HCT116 (cell line): ENCODE measurements at places on chromosomes 5 and 9. TPM values are rescaled to one million over a fixed set of nuclear protein-coding genes. Genes with fewer than 3 reads are reported as not detected.
A peak's percentile ranks its signal among the peaks of the same experiment; 100 is the strongest.

- no peak for DNase-seq
Observed at GRCh38 chr5:81242906-81243436, 9.8 kb downstream of the CKMT2 start.

GRCh38 chr9:20980832-20981455 lies 50.5 kb downstream of the HACD4 start:
- DNase-seq, result no peak

- no peak for DNase-seq
Observed at GRCh38 chr9:77019236-77019925, at the start of gene FOXB2. FOXB2 (plus strand) TSS chr9:77019655; CDS start chr9:77019655, 0 bp downstream.

GRCh38 chr9:125460883-125461635 lies 199.4 kb downstream of the GAPVD1 start:
- DNase-seq, result no peak

GRCh38 chr5:3155046-3155445 lies 403.6 kb upstream of the IRX2 start:
- no peak for DNase-seq

GRCh38 chr9:93531374-93531773 lies 45.0 kb upstream of the PHF2 start:
- DNase-seq, result no peak

Gene SLC26A2
- 7.8 TPM for total RNA-seq

Gene KCNMB1
- not detected for total RNA-seq

GRCh38 chr5:176489077-176489476 lies 40.9 kb downstream of the FAF2 start:
- DNase-seq, result no peak

DNA sequence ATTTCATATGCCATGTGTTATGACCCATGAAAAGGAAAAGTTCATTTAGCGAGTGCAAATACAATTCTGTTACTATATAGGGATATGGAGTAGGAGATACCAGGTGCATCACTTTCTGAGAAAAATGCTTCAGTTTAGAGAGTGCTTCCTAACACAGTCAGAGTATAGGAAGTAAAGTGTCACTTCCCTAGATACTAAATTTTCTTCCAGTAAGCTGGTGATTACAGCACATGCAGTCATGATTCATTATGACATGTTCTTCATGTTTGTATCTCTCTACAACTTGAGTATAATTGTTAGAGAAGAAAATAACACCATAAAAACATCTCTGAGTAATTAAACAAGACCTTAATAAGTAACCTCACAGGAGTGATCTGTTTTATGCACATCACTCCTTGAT lies 837.0 kb downstream of the DNAH5 start:
- no peak for DNase-seq

- DNase-seq, result no peak
Observed at GRCh38 chr9:70411121-70411929, 3.1 kb downstream of the KLF9 start.

Gene TAF11L5
- total RNA-seq, result not detected

Gene GALT
- 28.2 TPM for total RNA-seq

Gene SPINK13
- total RNA-seq, result not detected

Gene INSL6
- total RNA-seq, result not detected

Gene SLC9A3
- total RNA-seq, result 1.5 TPM

GRCh38 chr5:91651704-91652103 lies 268.6 kb upstream of the ARRDC3 start:
- DNase-seq, result no peak

Gene DAB2
- total RNA-seq, result 5.5 TPM

DNA sequence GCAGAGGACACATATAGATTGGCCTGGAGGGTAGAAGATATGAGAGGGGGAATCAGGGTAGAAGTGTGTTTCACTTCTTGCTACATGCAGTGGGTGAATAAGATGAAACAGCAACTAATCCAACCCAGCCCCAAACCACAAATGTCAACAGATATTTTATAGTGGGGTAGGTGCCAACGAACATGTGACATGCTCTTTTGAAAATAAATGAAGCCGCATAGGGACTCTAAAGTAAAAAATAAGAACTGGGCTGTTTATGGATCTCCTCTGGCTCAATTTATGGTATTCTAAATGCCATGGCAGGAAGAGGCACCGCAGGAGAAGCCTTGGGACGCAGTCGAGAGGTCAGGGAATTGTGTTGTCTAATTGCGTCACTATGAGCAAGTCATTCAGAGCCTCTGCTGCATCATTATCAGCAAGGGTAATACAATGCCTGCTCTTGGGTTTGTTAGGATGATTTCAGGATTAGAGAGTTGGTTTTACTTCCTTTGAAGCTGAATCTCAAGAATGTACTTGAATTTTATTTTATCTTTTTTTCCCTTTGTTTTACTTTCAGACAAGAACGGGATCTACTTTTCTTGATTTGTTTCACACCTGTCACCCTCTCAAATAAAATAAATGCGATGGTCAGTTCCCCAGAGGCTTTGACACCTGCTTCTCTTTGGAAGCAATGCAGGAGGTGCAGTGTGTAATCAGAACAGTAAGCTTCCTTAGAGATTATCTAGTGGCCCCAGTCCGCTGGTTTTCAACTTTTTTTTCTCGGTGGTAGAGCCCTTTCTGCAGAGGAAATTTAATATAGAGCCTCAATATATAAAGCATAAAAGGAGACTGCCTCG lies 375.6 kb upstream of the CLINT1 start:
- DNase-seq, result no peak

- DNase-seq, result no peak
Observed at GRCh38 chr5:146173597-146173996, 8.9 kb downstream of the LARS1 start.

- DNase-seq, result no peak
Observed at GRCh38 chr5:37549411-37549810, 170.3 kb downstream of the WDR70 start.

GRCh38 chr5:81579262-81579924 lies 171.5 kb downstream of the SSBP2 start:
- no peak for DNase-seq

Gene TSPAN17
- 50.1 TPM for total RNA-seq

Gene UBQLN1
- total RNA-seq, result 128 TPM

DNA sequence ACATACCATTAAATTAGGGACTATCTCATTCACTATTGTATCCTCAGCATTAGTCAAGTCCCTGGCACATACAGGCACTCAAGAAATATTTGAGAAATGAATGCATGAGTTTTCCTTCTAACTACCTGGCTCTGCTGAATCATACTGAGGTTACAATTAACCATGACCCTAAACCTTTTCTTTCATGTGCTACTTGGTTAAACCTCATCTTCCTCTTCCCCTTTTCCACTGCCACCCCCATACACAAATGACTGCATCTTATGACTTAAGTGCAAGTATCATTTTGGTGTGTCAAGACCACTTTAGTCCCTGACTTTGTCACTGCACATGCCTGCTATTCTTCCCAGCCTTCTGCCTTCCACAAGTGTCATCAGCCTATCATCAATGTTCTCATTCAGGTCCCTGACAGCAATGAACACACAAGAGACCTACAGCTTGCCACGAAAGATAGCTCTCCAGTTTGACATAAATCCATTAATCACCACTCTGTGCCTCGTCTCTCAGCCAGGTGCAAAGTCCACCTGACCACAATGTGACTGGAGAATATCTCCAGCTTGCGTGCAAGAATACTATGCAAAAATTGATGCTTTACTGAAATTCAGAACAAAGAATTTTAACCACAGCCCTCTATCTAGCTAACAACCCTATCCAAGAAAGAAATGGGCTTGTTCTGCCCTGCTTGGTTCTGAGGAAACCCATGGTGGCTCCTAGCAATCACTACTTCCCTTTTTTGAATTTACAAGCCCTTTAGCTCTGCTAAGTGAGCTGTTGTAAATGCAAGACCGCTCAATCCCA lies 74.5 kb downstream of the MAPKAP1 start:
- no peak for DNase-seq

DNA sequence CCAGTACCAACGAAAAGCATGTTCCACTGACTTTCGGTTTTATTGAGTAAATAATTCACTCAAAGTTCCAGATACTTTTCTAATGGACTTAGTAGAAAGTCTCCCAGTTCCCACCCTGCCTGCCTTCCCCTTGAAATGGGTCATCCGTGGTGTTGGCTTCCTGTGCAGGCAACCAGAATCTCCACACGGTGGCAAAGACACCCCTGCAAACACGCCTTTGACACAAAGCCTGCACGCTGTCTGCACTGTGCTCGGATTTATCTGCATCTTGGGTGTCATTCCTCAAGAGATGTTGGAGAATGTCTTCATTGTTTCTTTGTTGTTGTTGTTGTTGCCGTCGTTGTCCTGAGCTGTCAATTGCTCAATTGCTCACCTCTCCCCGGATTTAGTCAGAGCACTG lies 150.0 kb upstream of the IRX2 start:
- DNase-seq, result no peak

GRCh38 chr5:33369485-33370465 lies 71.0 kb upstream of the TARS1 start:
- DNase-seq, result peak; percentile 12

- DNase-seq, result no peak
Observed at GRCh38 chr5:140147460-140147859, 21.7 kb downstream of the IGIP start.

Gene PLAC8L1
- total RNA-seq, result 2.6 TPM

GRCh38 chr9:19934301-19934871 lies 145.5 kb upstream of the SLC24A2 start:
- no peak for DNase-seq

DNA sequence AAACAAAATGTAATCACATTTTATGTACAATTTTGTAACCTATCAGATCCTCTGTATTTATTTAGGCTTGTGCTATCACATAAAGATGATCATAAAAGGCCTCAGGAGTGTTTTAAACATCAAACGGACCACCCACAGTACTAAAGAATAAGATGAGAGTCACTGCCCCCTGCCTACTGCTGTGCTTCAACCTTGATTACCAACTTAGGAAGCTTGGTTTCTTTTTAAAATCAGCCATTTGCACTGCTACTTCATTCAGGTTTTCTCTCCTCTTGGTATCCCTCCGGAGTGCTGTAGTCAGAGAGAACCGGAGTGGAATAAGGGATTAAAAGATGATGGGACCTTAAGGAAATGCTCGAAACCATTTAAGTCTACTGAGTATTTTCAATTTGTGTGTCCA lies 6.9 kb downstream of the C7 start:
- no peak for DNase-seq

DNA sequence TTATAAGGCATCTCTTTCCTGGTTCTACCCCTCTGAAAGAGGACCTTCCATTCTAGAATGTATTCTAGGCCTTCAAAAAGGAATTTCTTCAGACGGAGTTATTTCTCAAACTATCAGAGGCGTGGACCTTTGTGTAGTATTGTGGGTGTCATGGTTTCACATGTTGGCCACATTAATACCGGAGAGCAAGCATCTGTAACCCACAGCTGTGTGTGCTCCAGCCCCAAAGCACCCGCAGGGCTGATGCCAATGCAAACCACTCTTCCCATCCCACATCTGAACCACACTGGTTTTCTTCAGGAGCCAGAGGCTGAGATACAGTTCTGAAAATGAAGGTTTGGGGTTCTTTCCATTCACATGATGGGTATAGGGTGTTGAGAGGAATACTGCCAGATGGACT lies 127.1 kb downstream of the BNC2 start:
- DNase-seq, result no peak

GRCh38 chr9:33453999-33454660 lies 6.7 kb upstream of the AQP3 start:
- DNase-seq, result no peak

GRCh38 chr9:33024126-33024965 lies 727 bp upstream of the DNAJA1 start:
- peak; percentile 12 for DNase-seq

- no peak for DNase-seq
Observed at GRCh38 chr5:132417461-132417860, 48.0 kb downstream of the SLC22A5 start.

DNA sequence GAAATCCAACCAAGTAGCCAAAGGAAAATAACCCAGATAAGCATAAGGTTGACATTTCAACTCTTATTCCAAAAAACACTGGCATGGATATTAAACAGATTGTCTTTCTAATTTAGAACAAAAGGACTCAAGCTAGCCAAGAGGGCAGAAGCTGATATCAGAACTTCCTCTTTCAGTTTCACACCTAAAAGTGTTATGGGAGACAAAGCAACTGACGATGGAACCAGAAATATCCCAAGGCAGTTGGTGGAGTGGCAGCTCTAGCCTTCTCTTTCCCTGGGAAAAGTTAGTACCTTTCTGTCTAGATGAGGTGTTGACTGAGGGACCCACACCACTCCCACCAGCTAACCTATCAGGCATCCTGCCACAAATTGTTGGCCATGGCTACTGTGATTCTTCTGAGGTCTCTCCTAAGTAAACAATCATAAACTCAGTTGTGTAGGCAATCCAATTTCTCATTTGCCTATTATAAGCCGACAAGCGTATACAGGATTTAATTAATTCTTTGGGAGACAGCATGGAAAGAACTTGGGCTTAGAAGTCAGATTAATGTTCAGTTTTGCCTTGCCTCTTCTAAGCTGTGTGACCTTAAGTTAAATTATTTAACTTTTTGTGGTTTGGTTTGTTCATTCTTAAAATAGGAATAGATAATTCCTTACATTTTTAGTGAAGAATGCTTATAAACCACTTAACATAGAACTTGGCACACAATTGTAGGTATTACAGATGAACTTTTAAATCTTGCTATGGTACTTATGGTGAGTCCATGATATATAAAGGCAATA lies 110.9 kb upstream of the ADAMTSL1 start:
- DNase-seq, result no peak

DNA sequence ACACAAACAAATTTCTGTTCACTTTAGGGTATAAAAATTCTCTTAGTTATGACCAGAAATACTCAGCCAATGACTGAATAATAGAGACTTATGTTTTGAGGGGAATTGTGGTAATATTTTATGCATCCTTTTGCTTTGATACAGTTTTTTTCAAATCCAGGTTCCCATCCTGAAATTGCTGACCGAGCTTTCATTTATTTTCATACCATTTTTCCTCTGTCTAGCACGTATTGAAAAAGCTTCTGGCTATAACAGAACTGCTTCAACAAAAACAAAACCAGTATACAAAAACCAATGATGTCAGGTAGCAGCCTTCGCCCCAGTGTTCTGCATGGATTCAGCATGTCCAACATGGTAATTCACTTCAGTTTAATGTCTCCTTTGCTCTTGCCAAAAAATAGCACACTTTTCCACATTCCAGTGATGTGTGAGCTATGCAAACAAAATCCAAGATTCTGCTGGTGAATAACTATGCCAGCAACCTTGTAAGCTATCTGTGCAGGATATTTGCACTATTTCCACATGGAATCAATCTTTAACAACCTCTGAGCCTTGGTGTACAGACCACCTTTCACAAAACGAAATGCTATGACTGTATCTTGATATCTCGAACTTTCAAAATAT lies 22.0 kb downstream of the CCNH start:
- DNase-seq, result no peak

Gene PRLR
- total RNA-seq, result 0.10 TPM

DNA sequence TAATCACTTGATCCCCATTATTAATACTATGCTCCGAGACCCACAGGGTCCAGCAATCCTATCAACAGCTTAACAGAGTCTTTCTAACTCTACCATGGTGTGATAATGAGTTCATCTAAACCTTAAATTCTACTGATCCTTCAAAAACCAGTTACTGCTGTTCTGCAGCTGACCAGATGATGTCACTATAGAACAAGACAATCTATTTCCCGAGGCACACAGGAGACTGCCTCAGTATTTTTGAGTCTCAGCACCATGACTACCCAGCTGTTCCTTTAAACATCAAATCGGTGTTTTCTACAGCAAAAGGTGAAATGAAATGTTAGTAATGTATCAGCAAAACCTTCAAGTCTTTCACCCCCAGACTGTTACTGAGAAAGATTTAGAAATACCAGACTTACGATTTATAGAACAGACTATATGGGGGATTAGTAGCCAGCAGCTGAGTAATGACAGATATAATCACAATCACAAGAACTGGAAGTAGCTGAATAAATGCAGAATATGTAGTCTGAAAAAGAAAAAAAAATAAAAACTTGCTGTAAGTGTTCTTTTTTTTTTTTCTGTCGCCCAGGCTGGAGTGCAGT lies 16.9 kb downstream of the DNAJC18 start:
- DNase-seq, result peak; percentile 48
